AML-193 (cell line): ENCODE measurements at places on chromosomes 5 and 9.

DNA sequence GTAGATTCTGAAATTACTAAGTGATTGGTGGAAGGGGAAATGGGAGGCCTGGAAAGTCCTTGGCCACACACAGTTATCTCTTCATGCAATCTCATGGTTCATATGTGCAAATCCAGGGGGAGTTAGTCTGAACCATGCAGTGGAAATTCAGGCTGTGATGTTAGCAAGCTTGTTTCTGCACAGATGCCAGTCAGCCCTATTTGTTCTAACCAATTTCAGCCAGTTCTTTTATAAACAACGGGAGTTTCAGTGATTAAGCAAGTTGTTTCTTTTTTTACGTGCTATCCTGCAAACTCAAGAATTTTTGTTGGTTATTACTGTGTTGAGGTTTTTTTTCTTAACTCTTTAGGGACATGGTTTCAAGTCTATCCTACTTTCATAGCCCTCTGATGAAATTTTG, 298.0 kb downstream of the FER start:
- no peak for DNase-seq

GRCh38 chr5:85428426-85428934, 1043.8 kb upstream of the EDIL3 start:
- DNase-seq: no peak

GRCh38 chr5:111735583-111736270, 21.3 kb downstream of the NREP start:
- DNase-seq: no peak

GRCh38 chr9:111237447-111237846, 92.6 kb downstream of the OR2K2 start:
- no peak for DNase-seq

- no peak for DNase-seq
Observed at GRCh38 chr5:111248571-111248970, 24.4 kb downstream of the CAMK4 start.

- no peak for DNase-seq
Observed at GRCh38 chr9:87238545-87238944, 259.1 kb upstream of the DAPK1 start.

- DNase-seq: no peak
Observed at GRCh38 chr5:136199408-136199807, 6.4 kb upstream of the SMIM32 start.

DNA sequence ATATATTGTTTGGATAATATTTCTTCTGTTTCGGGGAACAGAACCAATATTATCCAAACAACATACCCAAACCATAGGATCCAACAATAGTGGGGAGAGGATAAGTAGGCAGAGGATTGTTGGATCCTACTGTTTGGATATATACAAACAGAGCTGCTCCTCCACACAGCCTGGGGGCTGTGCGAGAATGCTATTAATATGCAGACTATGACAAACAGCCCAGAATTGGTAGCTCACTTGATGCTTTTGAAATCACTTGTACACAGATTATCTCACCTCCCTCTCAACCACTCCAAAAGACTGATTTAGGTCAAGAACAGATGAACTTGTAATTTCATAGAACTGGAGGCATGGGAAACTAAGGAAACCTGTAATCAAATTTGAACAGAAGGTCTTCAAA, 24.4 kb upstream of the MLANA start:
- DNase-seq: no peak

DNA sequence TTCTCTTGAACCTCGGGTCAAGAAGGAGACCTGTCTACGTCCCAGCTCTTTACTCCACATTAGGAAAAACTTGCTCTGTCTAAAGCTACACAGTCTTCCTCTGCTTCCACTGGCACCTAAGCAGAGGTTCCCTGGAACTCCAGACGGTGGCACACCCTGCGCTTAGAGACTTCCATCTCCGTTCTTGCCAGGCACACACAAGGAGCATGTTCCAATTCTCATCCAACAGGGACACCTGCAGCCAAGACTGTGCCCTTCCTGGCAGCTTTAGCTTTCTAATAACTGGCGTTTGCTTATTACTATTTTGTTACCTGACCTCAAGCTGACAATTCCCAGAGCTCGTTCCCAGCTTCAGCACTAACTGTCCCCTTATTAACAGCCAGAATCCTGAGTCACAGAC, 16.0 kb downstream of the CAPSL start:
- no peak for DNase-seq

- no peak for DNase-seq
Observed at GRCh38 chr9:83423815-83424707, 114.1 kb downstream of the FRMD3 start.

DNA sequence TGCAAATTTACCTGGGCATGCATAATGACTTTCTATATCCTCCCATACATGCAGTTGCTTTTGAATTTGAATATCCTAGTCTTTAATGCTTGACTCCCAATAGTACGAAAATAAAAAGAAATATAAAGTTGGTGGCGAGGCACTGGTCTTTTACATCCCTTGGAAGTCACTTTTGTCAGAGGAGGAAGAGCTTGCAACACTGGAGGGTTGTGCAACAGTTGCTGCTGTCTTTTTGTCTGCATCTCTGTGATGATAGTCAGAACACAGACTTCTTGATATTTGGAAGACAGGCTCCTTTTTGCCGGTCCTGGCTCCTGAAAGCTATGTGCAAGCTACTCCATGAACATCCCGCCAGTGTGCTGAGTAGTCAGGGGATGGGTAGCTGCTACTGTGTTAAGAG, 16.8 kb upstream of the SGCD start:
- no peak for DNase-seq

- DNase-seq: peak; percentile 25
Observed at GRCh38 chr9:130997925-130998596, 10.9 kb upstream of the LAMC3 start.

DNA sequence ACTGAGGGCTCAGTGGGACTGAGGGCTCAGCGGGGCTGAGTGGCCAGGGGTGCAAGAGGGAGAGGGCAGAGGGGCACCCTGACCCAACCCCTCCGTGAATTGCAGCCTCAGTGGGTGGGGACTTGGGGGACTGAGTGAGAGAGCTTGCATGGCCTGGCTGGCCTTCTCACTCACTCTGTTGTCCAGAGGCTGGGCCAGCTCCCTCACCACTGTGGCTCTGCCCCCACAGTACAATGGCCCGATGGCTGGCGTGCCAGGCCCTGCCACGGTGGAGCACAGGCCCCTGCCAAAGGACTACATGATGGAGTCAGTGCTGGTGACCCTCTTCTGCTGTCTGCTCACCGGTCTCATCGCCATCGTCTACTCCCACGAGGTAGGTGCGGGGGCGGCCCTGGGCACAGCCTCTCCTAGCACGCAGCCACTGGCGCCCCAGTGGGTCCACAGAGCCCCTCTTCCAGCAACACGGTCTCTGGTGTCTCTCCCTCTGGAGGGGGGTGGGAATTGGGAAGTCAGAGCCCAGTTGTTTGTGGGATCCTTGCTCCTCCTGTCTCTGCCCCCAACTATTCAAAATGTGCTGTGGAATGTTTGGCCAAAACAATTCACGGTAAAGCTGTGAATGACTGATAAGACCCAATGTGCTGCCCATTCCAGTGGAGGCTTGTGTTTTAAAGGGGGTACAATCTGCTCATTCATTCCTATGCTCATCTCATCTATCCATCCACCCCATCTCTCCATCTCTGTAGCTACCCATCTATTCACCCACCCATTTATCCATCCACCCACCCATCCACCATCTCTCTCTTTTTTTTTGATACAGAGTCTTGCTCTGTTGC, 10.7 kb downstream of the PRRT1B start:
- no peak for DNase-seq

- DNase-seq: peak; percentile 53
Observed at GRCh38 chr9:133351908-133352634, 4.1 kb downstream of the RPL7A start.

- DNase-seq: no peak
Observed at GRCh38 chr5:119878712-119879111, 249.4 kb downstream of the FAM170A start.

DNA sequence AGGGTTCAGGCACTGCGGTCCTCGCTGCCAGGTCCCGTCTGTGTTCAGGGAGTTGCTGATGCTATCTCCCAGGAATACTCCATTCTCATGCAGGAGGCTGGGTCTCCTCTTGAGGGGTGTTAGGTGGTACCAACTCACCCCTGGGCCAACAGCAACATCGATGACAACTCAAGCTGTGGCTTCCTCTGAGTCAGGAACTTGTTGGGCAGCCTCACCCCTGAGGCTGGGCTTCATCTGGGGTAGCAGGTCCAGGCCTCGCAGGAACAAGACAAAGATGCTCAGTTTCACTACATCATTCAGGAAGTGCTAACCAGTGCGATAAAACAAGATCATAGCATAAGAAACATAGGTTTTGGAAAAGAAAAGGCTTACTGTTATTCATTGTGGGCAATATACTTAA, 125.9 kb downstream of the SYK start:
- DNase-seq: no peak

GRCh38 chr5:67009028-67009427, 187.6 kb downstream of the CD180 start:
- DNase-seq: no peak

DNA sequence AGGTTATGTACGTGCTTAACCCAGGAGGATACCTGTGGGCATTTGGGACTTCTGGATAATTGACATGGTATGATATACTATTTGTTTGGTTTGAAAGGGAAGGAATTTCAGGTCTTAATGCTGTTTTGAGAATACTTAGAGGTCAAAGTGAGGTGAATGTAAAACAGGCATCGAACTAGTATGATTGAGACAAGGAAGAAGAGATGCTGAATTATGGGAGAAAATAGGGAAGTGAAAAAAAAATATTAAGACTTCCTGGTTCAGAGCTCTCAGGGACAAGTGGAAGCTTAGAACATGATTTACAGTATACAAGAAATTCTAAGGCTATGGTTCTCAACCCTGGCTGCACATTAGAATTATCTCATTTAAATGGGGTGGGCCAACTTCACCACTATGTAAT, 115.3 kb downstream of the CD180 start:
- DNase-seq: no peak

DNA sequence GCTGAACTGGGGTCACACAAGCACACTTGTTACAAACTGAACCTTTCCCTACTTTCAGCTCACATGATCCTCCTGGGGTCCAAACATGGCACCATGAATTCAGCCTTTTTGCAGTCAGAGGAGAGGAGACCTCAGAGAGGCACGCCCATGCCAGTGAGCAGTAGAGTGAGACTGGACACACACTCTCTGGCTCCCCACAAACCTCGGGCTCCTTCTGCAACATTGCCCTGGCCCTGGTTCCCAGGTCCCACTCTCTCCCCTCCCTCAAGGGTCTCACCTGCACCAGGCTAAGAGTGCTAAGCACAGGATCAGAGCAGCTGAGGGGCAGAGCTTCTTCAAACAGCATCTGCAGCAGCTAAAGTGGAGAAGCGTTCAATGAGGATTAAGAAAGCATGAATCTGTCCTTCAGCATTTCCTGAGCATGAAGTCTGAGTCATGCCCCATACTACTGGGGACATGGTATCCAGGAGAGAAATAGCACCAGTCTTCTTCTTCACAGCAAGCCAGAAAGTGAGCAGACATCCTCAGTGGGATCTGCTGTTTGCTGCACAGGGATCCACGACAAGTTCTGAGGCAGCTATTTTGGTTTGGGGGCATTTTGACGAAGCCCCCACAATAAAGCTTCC, 27.2 kb downstream of the SLC35A4 start:
- peak; percentile 14 for DNase-seq

DNA sequence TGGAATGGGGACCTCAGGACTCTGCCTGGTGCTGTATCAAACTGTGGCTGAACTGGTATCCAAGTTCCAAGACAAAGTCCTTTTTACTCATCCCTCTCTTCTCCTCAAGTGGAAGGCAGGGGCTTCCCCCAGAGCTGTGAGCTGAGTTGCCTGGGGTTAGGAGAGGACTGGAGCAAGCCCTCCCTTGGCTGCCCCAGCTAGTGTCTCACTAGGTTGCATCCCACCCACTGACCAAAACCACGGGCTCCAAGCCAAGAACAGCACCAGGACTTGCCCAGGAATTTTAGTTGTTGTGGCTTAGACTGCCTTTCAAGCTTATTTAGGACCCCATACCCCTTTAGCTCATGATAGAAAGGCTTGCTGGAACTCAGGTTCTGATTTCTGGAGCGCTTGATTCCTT, 158.7 kb upstream of the TNC start:
- no peak for DNase-seq

GRCh38 chr5:1819458-1819857, 18.3 kb downstream of the NDUFS6 start:
- no peak for DNase-seq

DNA sequence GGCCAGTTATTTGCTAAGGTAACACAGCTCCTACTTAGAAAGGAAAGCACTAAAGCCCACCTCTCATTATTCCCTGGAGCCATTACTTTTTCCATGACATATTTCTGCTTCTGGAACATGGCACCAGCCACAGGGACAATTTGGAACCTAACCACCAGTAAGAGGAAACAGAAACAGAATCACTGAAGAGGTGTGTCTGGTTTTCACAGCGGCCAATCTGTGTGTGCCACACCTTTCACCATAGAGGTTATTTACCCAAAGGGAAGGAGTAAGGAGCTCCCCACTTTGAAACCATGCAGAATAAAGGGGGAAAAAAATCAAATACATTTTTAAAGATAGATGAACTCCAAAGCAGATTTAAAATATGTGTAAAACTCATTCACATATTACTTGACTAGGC, 21.1 kb downstream of the PRUNE2 start:
- no peak for DNase-seq

- no peak for DNase-seq
Observed at GRCh38 chr5:14816374-14816998, 55.1 kb downstream of the ANKH start.

DNA sequence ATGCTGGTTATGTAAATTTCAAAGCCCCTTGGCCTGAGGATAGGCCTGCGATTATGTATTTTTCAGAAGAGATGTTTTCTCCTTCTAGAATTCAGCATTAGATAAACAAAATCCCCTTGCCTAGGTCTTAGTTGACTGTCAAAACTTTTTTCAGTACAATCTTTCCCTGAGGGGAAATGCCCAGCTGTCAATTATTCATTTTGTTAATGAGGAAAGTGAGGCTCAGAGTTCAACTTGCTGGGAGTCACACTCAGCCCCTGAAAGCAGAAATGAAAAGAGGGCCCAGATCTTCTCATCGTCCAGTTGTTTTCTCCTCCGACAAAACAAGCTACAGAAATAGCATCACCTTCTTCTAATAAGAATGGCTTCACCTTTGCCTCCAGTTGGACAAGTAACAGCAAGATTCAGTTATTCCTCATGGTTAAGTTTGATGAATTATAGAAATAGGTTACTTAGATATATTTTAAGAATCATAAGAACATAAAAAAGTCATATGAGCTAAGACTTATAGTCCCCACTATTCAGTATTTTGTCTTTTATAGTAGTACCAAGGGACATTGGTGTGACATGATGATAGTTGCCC, 627.1 kb upstream of the WWC1 start:
- no peak for DNase-seq

GRCh38 chr9:96004379-96004778, 128.9 kb downstream of the ERCC6L2 start:
- DNase-seq: no peak

- DNase-seq: peak; percentile 65
Observed at GRCh38 chr9:130128251-130128650, 44.0 kb upstream of the NCS1 start.

- no peak for DNase-seq
Observed at GRCh38 chr5:2014058-2014610, 131.4 kb upstream of the IRX4 start.

DNA sequence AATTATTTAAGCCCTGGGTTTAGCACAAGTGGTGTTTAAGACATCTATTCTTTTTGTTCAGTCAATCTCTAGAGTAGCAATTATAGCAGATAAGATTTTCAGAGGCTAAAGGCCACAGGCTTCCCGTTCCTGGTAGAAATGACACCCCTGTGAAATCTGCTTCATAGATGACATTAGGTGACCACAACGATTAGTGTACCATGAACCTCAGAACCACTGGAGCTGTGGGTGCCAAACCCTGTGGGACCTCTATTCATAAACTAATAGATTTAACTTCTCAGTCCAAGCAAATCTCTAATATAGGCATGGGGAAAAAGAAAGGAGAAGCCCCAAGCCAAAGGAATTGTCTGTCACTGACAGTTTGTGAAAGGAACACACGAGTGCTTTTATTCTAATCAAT, 207.4 kb downstream of the ARRDC3 start:
- DNase-seq: no peak
